ENCODE measurements at places on chromosomes 5 and 9.

- no peak for DNase-seq
Measured at GRCh38 chr5:34731435-34732232, 75.5 kb downstream of the RAI14 start.

DNA sequence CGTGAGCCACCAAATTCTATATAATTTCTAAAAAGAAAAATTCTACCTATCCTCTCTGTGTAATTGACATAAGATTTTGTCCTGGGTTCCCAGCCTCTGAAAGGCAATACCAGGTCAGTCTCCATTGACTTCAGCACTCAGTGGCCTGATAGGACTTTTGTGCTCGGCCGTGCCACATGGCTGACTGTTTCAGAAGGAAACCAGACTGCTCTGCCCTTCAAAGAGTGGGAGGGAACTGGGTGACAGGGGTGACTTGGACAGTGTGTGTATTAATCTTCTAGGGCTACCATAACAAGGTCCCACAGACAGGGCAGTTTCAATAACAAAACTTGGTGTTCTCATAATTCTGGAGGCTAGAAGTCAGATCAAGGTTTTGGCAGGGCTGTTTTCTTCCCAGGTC is 43.0 kb downstream of the ARHGAP26 start:
- DNase-seq = no peak

- DNase-seq = no peak
Measured at GRCh38 chr9:94175669-94176068, 83.4 kb upstream of the ZNF169 start.

DNA sequence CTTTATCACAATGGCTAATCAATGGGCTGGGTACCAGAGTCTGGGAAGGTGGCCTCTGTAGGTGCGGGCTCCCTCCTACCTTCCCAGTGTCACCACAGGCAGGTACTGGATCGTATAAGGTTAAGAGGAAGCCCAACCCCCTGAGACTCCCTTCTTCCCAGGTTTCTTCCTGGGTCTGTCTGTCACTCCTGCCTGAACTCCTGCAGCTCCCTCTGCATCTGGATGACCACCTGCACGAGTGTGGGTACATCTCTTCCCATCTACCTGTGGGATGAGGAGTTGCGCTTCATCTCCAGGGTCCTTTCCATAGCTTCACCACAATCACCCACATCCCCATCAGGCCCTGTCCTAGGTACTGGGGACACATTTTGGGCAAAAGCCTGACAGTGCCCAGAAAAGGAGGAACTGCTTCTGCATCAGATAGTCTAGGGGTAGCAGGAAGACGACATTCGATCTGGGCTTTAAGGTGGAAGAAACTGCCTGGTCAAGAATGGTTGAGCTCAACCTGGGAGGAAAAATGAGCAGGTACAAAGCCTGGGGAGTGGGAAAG is 112.2 kb upstream of the ALDH1B1 start:
- DNase-seq = no peak

GRCh38 chr9:78692871-78693270 is 395.9 kb downstream of the PSAT1 start:
- no peak for DNase-seq

GRCh38 chr9:91803970-91804752 is 145.9 kb downstream of the ROR2 start:
- no peak for DNase-seq

GRCh38 chr5:175547842-175548241 is 69.5 kb downstream of the SFXN1 start:
- DNase-seq = no peak

DNA sequence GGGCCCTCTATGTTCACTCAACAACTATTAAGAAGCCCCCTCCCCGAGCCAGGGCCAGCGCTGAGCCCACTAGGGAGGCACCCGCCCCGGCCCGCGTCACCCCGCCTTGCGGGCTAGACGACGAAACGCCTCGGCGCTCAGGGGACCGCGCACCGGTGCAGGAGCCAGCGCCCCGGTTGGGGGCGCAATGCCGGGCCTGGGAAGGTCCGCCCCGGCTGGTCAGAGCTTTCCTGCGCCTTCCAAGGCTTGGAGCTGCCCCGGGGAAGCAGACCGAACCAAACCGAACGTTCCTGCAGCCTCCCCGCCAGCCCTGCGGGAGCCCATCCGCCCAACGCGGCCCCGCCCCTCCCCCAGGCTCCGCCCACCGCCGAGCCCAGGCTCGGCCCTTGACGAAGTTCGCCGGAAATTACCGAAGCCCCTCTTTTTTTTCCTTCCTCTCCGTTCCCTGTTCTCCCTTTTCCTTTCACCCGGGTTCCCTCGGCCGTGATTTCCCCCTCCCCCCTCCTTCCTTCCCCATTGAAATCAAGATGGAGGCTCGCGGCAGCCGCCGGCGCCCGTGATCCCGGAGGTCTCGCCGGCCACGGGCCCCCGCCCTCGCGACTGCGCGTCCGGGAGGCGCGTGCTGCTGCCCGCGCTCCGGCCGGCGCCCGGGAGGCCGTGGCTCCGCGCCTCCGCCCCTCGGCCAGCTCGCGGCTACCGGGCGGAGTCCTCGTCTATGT is at the start of gene TRIO:
Gene TRIO (plus strand): TSS at position 516 of the 719 bp plus-strand sequence. CDS start 384 bp downstream, outside the sequence.
- DNase-seq = peak; percentile 88

DNA sequence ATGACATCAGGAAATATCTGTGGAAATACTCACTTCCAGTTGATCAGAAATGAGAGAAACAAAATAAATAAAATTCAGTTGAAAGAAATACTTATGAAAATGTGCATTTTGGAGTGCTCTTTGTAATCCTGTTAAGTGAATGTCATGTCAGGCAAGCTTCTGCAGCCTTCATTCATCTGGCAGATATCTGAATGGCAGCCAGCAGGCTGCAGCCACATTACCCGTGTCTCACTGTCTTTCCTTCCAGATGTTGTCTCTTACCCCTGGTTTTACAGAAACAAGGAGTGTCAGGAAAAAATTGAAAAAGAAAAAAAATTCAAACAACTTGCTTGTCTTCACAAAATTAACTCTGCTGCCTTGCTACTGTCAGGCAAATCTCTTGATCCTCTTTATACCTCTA is 445.0 kb upstream of the RIOK2 start:
- DNase-seq = no peak

GRCh38 chr9:136723362-136723976 is 11.1 kb downstream of the DIPK1B start:
- no peak for DNase-seq

DNA sequence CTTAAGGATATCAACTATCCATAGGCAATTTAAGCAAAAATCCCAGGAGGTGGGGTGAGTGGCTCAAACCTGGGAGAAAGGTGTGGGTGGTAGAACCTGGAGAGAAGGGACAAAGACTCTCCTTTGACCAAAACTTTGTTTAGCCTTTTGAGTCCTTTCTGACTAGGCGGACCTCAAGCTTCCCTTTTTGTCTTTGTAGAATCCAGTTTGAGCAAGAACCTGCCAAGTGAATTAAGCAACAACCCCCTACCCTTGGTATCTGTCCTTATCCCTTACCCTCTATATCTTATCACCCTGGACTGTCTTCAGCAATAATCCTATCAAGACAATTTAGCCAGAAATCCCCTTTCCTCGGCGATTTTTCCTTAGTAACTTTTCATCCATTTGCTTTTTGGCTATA is 53.5 kb upstream of the SLC28A3 start:
- no peak for DNase-seq

- DNase-seq = no peak
Measured at GRCh38 chr5:121027636-121028035, 563.5 kb downstream of the PRR16 start.

GRCh38 chr5:69492391-69492922 is at the start of gene OCLN:
Gene OCLN (plus strand): TSS chr5:69492790. CDS start chr5:69504245, 11,455 bp downstream.
- DNase-seq = peak; percentile 79

DNA sequence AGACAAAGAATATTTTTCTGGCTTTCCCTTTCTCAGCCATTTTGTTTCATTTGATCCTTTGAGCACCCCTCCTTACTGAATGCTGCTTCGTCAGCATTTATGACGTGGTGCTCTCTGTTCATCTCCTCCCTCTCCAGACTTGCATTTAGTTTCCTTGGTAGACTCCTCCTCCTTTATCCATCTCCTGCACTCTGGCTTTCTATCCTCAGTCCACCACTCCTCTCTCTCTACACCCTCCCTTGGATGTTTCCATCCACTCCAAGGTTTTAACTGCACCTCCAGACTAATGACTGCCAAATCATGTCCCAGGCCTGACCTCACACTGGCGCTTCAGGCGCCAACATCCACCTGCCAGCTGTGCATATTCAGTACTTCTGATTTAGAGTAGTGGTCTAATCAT is 245.4 kb downstream of the RAB3C start:
- no peak for DNase-seq

GRCh38 chr5:122424132-122424531 is 112.1 kb downstream of the SNCAIP start:
- DNase-seq = no peak

- no peak for DNase-seq
Measured at GRCh38 chr9:127446713-127447415, 4.3 kb downstream of the RPL12 start.

DNA sequence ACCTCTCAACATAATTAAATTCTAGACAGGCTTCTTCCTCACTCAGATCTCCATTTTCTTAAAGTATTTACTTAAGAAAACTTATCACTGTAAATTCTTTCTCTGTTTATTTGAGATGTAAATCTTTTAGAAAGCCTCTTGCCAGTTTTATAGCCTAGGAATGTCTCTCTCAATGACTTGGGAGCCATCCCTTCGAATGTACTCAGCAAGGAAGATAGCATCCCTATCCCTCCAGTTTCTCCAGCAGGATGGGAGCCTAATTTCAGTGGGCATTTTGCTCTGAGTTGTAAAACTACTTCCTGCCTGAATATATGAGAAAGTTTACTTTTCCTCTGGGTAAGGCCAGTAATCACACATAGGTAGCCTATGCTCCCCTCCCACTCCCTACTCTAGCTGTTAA is 558.5 kb upstream of the ARRDC3 start:
- DNase-seq = no peak

DNA sequence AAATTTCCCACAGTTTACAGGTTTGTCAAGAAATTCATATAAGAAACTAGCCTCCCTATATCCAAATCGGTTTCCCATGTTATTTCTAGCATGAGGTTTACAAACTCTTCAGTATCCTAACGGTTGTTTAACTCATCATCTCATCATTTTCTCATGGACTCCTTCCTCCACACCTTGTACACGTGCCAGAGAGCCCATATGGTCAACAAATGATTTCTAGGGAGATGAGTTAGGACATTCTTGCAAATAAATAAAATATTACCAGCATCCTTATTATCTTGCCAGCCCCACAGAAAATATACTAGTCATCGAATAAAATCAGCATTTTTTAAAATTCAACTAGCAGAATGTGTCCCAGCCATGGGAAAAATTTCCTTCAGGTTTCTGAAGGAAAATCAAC is 285.2 kb downstream of the EBF1 start:
- no peak for DNase-seq

- no peak for DNase-seq
Measured at GRCh38 chr5:142426129-142427014, 101.6 kb upstream of the SPRY4 start.

- no peak for DNase-seq
Measured at GRCh38 chr9:133714606-133715294, 23.4 kb downstream of the SARDH start.

- no peak for DNase-seq
Measured at GRCh38 chr5:4646715-4647375, 493.3 kb upstream of the ADAMTS16 start.

DNA sequence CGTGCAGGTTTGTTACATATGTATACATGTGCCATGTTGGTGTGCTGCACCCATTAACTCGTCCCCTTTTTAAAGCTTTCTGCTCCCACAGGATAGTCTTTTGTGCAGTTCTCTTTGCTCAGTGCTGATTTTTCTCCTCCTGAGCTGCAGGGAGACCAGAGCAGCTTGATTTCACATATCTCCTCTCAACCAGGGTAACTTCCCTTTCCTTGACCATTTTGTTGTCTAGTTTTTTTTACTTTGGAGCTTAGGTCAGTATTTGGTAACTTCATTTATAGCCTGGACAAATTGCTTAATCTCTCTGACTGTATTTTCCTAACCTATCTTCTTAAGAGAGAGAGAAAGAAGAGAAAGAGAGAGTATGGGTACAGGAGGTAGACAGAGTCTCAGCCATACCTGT is 137.1 kb upstream of the ZNF366 start:
- DNase-seq = no peak

DNA sequence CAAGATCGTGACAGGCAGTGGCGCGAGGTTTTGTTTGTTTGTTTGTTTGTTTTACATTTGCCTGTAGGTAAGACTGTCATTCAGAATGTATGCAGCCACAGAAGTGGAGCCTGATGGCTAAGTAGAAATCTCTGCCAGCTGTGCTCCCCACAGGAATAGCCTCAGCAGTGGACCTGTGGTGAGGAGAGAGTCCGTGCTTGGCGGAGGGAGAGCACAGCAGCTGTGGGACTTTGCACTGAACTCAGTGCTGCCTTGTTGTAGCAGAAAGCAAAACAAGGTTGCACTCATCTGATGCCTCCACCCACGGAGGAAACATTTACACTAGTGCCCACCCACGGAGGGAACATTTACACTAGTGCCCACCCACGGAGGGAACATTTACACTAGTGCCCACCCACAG is 4.4 kb upstream of the ZNF782 start:
- no peak for DNase-seq

DNA sequence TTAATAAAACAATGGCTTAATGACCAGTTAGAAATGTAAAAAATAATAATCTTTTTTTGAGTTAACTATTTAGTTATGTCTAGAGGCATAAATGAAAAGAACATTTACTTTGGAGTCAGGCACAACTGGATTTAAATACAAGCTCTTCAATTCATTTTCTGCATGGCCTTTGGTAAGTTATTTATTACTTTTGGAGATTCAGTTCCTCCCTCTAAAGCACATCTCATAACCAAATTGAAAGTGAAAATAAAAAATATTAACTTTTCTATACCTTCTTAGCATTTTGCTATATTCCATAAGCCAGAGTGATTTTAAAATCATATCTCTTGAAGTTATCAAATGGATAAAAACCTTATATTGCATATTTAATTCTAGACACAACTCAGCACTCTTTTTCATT is 434.9 kb upstream of the SMARCA2 start:
- no peak for DNase-seq

GRCh38 chr9:131886826-131887225 is 146.9 kb upstream of the RAPGEF1 start:
- DNase-seq = no peak

GRCh38 chr5:53095931-53096525 is 13.5 kb downstream of the MOCS2 start:
- peak; percentile 55 for DNase-seq

DNA sequence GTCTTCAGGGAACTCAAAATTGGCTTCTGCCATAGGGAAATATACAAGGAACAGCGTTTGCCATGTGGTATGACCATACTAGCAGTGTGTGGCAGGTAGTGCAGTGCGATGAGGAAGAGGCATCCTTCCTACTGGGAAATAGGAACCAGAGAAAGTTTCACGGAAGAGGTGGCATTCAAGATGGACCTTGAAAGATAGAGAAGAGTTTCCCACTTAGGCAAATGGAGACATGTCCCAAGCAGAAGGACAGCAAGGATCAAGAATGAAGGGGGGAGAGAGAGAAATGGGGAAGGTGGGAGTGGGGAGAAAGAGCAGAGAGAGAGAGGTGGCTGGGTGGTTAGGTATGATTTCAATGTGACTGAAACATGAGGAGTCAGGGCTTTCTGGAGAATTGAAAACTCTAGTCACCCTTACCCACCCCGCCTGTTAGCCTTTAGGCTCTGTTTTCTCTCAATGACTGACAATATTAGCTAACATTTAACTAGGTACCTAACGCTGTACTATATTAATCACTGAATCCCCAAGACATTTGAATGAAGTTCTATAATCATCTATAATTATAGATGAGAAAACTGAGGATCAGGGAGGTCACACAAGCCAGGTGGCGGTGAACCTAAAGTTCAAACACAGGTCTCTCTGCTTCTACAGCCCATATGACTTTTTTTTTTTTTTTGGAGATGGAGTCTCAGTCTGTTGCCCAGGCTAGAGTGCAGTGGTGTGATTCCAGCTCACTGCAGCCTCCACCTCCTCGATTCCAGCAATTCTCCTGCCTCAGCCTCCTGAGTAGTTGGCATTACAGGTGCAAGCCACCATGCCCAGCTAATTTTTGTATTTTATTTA is 171.3 kb downstream of the NR3C1 start:
- no peak for DNase-seq

Measured in ACHN (cell line).